ENCODE measurements at places on chromosomes 5 and 9. TPM values are rescaled to one million over a fixed set of nuclear protein-coding genes. Genes with fewer than 3 reads are reported as not detected.
A peak's percentile ranks its signal among the peaks of the same experiment; 100 is the strongest.

PCDH12 gene
- 6.2 TPM for polyA plus RNA-seq

PCDHB6 gene
- 0.96 TPM for polyA plus RNA-seq

SPAAR gene
- polyA plus RNA-seq = 0.84 TPM

FAM81B gene
- 0.39 TPM for polyA plus RNA-seq

FCN2 gene
- polyA plus RNA-seq = 0.04 TPM

PCDHGA11 gene
- 1.4 TPM for polyA plus RNA-seq

GRCh38 chr5:10760096-10760920, 726 bp downstream of the DAP start:
- no peaks in the 10 kb centered on the region for H3K27me3 ChIP-seq
- peaks cover 18% of the 10 kb centered on the region for H3K36me3 ChIP-seq
- peak overlapping the region; percentile 50 for H3K4me3 ChIP-seq
- H3K27ac ChIP-seq = peak overlapping the region; percentile 82
- DNase-seq = peak; percentile 83

DNA sequence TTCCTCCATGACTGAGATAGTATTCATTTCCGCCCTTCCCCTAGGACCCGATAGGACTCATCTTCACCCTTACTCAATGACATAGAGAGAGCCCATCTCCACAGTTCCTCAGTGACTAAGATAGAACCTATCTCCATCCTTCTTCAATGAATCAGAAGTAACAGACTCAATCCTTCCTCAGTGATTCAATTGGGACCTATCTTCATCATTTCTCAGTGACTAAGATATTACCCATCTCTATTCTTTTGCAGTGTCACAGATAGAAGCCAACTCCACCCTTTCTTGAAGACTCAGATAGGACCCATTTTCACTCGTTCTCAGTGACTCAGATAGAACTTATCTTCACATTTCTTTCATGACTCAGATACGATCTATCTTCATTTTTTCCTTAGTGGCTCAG, 164.6 kb downstream of the FBXO4 start:
- no peaks in the 10 kb centered on the region for H3K27me3 ChIP-seq
- H3K4me1 ChIP-seq = no peaks in the 10 kb centered on the region
- no peak overlapping the region for H3K27ac ChIP-seq
- no peak overlapping the region for H3K4me3 ChIP-seq
- H3K36me3 ChIP-seq = no peaks in the 10 kb centered on the region
- no peak for DNase-seq

GRCh38 chr5:124662181-124662781, 84.2 kb downstream of the ZNF608 start:
- DNase-seq = peak; percentile 91
- H3K27me3 ChIP-seq = no peaks in the 10 kb centered on the region
- H3K4me1 ChIP-seq = peaks cover 55% of the 10 kb centered on the region
- no peaks in the 10 kb centered on the region for H3K36me3 ChIP-seq

DNA sequence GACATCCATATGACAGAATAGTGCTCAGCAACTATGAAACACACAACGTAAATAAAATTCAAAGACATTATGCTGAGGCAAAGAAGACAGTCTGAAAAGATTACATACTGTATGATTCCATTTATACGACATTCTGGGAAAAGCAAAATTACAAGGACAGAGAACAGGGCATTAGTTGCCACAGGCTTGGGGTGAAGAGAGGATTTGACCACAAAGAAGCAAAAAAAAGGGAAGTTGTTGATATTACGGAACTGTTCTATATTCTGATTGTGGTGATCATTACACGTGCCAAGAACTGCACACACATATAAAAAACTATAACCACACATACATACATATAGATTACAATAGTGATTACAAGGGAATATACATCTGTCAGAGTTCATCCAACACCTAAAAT, 24.1 kb downstream of the CDK5RAP2 start:
- no peak overlapping the region for H3K27ac ChIP-seq
- H3K36me3 ChIP-seq = peaks cover 11% of the 10 kb centered on the region
- H3K4me1 ChIP-seq = no peaks in the 10 kb centered on the region
- H3K27me3 ChIP-seq = no peaks in the 10 kb centered on the region
- DNase-seq = no peak

DNA sequence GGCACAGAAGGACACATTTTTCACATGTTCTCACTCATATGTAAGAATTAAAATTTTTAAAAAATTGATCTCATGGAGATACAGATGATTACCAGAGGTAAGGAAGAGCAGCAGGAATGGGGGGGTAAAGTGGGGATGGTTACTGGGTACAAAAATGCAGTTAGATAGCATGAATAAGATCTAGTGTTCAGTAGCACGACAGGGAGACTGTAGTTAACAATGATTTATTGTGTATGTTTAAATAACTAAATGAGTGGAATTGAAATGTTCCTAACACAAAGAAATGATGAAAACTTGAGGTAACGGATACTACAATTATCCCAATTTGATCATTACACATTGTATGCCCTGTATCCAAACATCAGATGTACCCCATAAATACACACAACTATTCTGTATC, 15.2 kb upstream of the TGFBI start:
- H3K4me3 ChIP-seq = no peak overlapping the region
- no peak overlapping the region for H3K27ac ChIP-seq
- DNase-seq = no peak
- no peaks in the 10 kb centered on the region for H3K4me1 ChIP-seq
- no peaks in the 10 kb centered on the region for H3K27me3 ChIP-seq
- no peaks in the 10 kb centered on the region for H3K36me3 ChIP-seq

DNA sequence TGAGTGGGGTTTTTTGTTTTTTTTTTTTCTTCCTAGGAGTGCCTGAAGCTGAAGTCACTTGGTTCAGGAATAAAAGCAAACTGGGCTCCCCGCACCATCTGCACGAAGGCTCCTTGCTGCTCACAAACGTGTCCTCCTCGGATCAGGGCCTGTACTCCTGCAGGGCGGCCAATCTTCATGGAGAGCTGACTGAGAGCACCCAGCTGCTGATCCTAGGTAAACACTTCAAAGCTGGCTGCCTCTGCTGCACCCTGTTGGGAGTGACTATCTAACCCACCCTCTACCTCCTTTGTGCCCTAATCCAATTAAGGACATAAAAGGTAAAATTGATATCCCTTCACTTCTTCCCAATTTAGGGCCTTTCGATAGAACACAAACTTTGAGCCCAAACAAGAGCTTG, 206.8 kb downstream of the SAXO1 start:
- no peaks in the 10 kb centered on the region for H3K27me3 ChIP-seq
- H3K4me3 ChIP-seq = no peak overlapping the region
- H3K27ac ChIP-seq = no peak overlapping the region
- DNase-seq = no peak

- H3K4me1 ChIP-seq = no peaks in the 10 kb centered on the region
- no peak for DNase-seq
- H3K36me3 ChIP-seq = no peaks in the 10 kb centered on the region
- no peaks in the 10 kb centered on the region for H3K27me3 ChIP-seq
These were observed 108.2 kb upstream of the MPDZ start for GRCh38 chr9:13387734-13388067.

GRCh38 chr5:56412601-56413379, 179.7 kb upstream of the ANKRD55 start:
- H3K27ac ChIP-seq = peak overlapping the region; percentile 61
- H3K36me3 ChIP-seq = no peaks in the 10 kb centered on the region
- H3K4me1 ChIP-seq = peaks cover 53% of the 10 kb centered on the region
- H3K27me3 ChIP-seq = no peaks in the 10 kb centered on the region
- H3K4me3 ChIP-seq = no peak overlapping the region
- DNase-seq = peak; percentile 43

- DNase-seq = no peak
- H3K27me3 ChIP-seq = no peaks in the 10 kb centered on the region
- H3K4me1 ChIP-seq = peaks cover 4% of the 10 kb centered on the region
- H3K4me3 ChIP-seq = no peak overlapping the region
- H3K36me3 ChIP-seq = no peaks in the 10 kb centered on the region
- no peak overlapping the region for H3K27ac ChIP-seq
These were observed 113.8 kb upstream of the SPATA31D4 start for GRCh38 chr9:81814401-81814793.

GRCh38 chr5:128905568-128906110, 59.6 kb upstream of the SLC27A6 start:
- no peaks in the 10 kb centered on the region for H3K4me1 ChIP-seq
- H3K36me3 ChIP-seq = no peaks in the 10 kb centered on the region
- no peak overlapping the region for H3K27ac ChIP-seq
- H3K4me3 ChIP-seq = no peak overlapping the region

DNA sequence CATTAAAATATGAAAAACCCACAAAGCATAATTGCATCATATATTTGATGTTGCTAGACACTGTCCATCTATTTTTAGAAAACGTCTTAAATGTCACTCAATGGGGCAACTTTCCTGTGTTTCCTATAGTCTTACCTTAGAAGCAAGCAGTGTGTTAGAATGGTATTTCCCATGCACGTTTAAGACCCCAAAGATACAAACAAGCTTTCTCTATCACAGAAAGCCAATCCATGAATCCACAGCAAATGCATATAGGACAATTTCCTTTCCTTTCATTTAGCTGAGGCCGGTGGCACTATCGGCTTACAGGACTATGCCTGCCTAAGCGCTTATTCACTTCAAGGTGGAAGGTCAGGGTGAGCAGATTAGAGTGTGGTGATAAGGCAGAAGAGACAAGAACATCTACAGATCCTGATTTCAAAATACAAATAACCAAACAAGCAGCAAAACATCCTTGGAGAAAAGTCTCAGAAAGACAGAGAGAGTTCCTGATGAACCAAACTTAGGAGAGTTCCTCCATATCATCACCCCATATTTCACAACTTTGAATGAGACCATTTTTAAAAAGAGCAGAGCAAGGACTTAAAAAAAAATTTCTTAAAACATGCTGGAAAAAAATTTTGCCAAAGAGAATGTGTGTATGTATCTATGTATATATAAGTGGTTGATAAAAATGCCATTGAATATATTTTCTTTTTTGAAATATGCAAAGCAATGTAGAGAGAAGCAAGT, 57.2 kb downstream of the MEF2C start:
- H3K4me3 ChIP-seq = no peak overlapping the region
- no peak for DNase-seq
- H3K4me1 ChIP-seq = peaks cover 5% of the 10 kb centered on the region
- H3K27me3 ChIP-seq = no peaks in the 10 kb centered on the region

DNA sequence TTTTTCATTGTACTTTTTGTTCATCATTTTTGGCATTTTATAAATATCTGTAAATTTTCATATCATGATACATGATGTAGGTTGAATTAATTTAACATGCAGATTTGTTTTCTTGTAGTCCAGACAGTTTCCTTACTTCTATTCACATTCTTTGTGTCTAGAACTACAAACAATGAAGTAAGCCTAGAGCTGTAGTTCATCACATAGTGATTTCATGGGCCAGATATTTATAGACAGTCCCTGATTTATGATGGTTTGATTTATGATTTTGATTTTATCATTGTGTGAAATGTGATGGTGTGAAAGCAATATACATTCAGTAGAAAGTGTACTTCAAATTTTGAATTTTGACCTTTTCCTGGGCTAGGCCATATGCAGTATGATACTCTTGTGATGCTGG, 139.0 kb downstream of the ARHGEF28 start:
- no peaks in the 10 kb centered on the region for H3K36me3 ChIP-seq
- no peak overlapping the region for H3K27ac ChIP-seq
- no peak for DNase-seq

GRCh38 chr5:143207563-143208364, 195.7 kb downstream of the NR3C1 start:
- no peak overlapping the region for H3K4me3 ChIP-seq
- DNase-seq = peak; percentile 55
- H3K27ac ChIP-seq = no peak overlapping the region
- peaks cover 7% of the 10 kb centered on the region for H3K36me3 ChIP-seq

DNA sequence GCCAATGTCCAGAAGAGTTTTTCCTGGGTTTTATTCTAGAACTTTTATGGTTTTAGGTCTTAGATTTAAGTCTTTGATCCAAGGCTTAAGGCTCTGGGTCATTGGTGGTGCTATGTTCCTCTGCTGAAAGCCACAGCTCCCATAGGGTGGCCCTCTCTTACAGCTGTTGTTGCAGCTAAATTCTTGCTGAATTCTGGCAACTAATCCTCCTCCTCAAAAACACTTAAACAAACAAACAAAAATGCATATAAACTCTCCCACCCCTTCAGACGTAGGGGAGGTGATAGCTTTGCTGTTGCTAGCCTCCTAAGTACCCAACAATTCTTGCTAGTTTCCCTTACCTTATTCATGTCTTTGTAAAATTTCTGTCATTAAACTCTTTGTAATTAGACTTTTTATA, 30.2 kb downstream of the IQGAP2 start:
- no peaks in the 10 kb centered on the region for H3K36me3 ChIP-seq
- H3K27me3 ChIP-seq = no peaks in the 10 kb centered on the region
- no peak for DNase-seq
- no peak overlapping the region for H3K27ac ChIP-seq

DNA sequence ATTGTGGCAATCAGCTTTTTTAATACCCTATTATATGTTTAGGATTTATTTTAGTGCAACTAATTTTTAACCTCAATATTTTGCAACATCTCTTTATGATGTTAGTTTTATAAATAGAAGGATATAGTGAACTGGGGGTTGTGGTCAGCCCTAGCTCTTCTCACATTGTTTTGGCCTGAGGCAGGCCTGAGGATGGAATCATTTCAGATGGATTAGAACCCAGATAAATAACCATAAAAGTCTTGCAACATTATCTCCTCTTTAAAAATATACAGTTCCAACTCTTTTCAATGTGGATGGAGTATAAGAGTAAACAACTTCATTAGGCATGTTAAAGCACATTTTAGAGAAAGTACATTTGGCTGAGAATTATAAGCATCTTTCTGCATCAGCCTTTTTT, 522.7 kb downstream of the NR2F1-AS1 start:
- no peaks in the 10 kb centered on the region for H3K36me3 ChIP-seq
- H3K27me3 ChIP-seq = no peaks in the 10 kb centered on the region
- H3K4me1 ChIP-seq = no peaks in the 10 kb centered on the region

GRCh38 chr5:163633926-163634460, 128.6 kb downstream of the MAT2B start:
- H3K36me3 ChIP-seq = no peaks in the 10 kb centered on the region
- H3K4me3 ChIP-seq = no peak overlapping the region

DNA sequence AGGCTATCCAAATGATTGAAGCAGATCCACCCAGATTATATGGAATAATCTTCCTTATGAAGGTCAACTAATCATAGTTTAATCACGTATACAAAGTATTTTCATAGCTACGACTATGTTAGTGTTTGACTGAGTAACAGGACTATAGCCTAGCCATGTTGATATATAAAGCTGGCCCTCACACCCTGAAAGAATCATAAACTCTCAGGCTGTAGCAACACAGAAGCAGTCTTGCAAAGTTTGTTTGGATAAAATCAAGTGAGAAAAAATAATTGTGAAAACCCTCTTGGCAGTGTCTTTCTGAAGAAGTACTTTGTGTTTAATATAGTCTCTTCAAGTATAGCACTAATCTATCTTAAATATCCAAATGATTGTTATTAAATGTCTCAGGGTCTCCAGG, 374.5 kb upstream of the DAB2 start:
- H3K27ac ChIP-seq = no peak overlapping the region
- no peaks in the 10 kb centered on the region for H3K36me3 ChIP-seq
- peaks cover 3% of the 10 kb centered on the region for H3K27me3 ChIP-seq
- DNase-seq = no peak
- no peaks in the 10 kb centered on the region for H3K4me1 ChIP-seq
- no peak overlapping the region for H3K4me3 ChIP-seq

DNA sequence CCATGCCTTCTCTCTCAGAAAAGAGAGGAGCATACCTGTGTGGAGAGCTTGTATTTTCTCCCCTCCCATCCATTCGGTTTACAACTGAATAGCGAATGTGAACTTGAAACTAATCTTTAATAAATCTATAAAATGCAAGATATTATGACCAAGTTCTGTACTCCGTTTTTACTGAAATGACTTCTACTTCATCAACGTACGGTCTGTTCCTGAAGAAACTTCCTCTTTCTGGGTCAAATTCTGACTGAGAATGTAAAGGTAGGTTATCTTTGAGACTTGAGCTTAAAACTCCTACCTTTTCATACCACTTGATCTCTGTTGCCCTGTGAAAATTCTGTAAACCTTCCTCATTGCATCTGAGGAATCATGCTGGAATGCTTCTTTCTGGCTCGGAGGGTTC, 4.2 kb upstream of the CTNNAL1 start:
- DNase-seq = no peak
- H3K4me3 ChIP-seq = no peak overlapping the region

All from large intestine (tissue), 12 donors.